Hypothalamus (tissue), 51 donors: ENCODE measurements at places on chromosomes 7 and 10.
A peak's percentile ranks its signal among the peaks of the same experiment; 100 is the strongest.

GRCh38 chr7:154646126-154647013 lies 356.6 kb downstream of the PAXIP1 start:
- DNase-seq, result no peak

- DNase-seq, result no peak
Measured at GRCh38 chr7:100380196-100380595, 6.9 kb downstream of the PILRA start.

- no peak for DNase-seq
Measured at GRCh38 chr7:158473946-158474345, 113.7 kb downstream of the PTPRN2 start.

- no peak for DNase-seq
Measured at GRCh38 chr7:112986256-112987031, 100.2 kb downstream of the GPR85 start.

DNA sequence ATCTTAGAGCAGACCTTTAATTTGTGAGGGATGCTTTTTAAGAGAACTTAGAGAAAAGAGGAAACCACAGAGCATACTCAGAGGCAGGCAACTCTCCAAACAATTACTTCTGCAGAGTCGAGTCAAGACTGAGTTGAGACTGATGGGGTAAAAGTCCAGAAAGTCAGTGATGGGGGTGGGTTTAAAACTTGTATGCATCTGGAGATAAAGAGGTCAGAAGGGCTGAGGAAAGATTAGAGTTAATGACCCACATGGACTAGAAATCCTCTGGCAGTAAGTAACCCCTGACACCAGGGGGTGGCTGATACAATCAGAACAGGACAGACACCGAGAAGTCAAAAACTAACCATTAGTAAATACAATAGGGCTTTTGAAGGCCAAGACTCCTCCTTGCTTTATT lies 42.4 kb upstream of the SEPTIN7 start:
- DNase-seq, result no peak

DNA sequence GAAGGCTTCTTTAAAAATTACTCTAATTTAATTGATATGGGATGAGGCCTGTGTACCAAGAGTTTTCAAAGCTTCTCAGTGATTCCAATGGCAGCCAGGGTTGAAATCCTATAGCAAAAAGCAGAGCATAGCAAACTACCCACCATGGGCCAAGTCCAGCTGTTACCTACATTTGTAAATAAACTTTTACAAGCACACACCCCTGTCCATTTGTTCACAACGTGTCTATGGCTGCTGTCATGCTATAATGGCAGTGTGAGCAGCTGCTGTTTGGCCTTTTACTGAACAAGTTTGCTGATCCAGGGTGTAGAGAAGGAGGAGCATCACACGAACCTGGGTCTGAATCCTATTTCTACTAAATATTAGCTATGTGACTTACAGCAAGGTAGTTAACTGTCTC lies 50.0 kb downstream of the NPY start:
- no peak for DNase-seq

- no peak for DNase-seq
Measured at GRCh38 chr7:84219310-84219709, 24.7 kb upstream of the SEMA3A start.

GRCh38 chr7:50960621-50961310 lies 178.1 kb upstream of the GRB10 start:
- DNase-seq, result no peak

DNA sequence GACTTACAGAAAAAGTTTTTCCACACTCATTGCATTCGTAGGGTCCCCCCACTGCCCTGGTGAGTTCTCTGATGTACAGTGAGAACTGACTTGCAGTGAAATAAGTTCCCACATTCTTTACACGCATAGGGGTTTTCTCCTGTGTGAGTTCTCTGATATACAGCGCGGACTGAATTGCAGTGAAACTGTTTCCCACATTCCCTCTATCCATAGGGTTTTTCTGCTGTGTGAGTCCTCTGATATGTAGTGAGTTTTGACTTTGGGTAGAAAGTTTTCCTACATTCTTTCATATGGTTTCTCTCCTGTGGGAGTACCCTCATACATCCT lies 147.0 kb downstream of the GLRX3 start:
- no peak for DNase-seq

- DNase-seq, result no peak
Measured at GRCh38 chr7:137634356-137634755, 212.4 kb downstream of the DGKI start.

- DNase-seq, result no peak
Measured at GRCh38 chr7:48087349-48087748, 1.7 kb upstream of the UPP1 start.

GRCh38 chr10:52779541-52780390 lies 7.2 kb upstream of the MBL2 start:
- DNase-seq, result peak; percentile 68

- DNase-seq, result no peak
Measured at GRCh38 chr7:2837496-2837895, 6.6 kb downstream of the GNA12 start.

DNA sequence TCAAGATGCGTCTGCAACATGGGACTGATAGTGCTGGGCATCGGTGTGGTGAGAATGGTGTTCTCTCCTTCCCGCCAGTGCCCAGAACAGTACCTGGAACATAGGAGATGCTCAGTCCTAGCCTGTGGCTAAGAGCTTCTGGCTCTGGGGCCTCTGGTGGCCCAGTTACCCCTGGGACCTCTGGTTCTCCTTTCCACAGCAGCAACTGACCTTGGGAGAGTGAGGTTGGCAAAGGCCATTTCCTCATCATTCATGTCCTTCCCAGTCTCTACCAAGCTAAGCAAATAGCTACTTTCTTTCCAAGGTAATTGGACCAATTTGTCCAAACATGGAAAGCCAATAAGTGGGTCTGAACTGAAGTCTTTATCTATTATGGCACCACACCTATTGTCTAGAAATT lies 11.6 kb upstream of the GOLGA7B start:
- DNase-seq, result no peak

DNA sequence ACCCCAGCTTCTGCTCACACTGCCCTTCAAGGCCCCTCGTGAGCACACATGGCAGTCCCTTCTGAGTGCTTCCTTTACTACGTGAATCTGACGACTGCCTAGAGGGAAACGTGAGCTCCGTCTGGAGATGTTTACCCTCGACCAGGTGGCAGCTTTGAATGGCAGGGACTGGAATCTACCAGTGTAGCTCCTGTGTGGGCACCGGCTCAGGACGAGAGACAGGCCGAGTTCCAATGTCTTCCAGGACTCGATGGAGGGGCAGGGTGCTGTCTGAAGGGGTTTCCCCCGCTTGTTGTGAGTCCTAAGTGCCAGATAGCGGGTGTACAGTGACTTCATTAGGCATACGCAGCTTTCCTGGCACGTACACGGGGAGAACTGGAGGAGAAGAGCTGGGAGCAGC lies 229.9 kb downstream of the ADARB2 start:
- no peak for DNase-seq

- no peak for DNase-seq
Measured at GRCh38 chr7:131498237-131498885, 58.1 kb downstream of the PODXL start.

- no peak for DNase-seq
Measured at GRCh38 chr7:33981671-33982424, 76.5 kb downstream of the BMPER start.

- DNase-seq, result no peak
Measured at GRCh38 chr7:142176901-142177300, 65.4 kb downstream of the MGAM2 start.

DNA sequence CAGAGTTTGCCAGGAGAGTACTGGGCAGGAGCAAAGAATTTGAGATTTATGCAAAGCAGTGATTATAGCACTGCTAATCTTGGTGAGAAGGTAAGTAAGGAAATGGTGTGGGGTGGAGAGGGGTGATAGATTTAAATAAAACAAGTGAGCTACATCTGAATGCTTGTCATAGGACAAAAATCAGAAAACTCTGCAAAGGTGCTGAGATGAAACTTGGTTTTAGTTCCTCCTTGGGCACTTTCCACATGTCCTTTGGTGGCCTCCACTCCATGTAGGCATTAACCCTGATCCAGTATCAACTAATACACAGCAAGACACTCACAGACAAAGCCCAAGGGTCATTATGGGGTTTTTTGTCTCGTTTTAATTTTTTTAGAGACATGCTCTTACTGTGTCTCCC lies 25.7 kb upstream of the FAM107B start:
- DNase-seq, result no peak

GRCh38 chr7:44541028-44541869 lies at the start of gene NPC1L1:
Gene NPC1L1 (minus strand): TSS chr7:44541330. CDS start chr7:44541259, 71 bp downstream.
- no peak for DNase-seq

DNA sequence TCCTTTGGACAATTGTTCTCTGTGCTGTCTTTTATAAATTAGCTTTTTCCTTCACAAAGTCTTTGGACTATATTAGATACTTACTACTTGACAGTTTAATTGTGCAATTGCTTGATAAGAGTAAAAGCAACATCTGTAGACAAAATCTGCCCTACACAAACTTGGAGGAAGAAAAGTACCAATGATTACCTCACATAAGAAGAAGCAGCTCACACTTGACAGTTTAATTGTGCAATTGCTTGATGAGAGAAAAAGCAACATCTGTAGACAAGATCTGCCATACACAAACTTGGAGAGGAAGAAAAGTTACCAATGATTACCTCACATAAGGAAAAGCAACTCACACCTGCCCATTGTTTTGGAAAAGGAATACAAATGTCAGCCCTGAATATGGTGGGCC lies 17.1 kb upstream of the SCIN start:
- no peak for DNase-seq
